ENCODE measurements at places on chromosomes 2 and 18.

DNA sequence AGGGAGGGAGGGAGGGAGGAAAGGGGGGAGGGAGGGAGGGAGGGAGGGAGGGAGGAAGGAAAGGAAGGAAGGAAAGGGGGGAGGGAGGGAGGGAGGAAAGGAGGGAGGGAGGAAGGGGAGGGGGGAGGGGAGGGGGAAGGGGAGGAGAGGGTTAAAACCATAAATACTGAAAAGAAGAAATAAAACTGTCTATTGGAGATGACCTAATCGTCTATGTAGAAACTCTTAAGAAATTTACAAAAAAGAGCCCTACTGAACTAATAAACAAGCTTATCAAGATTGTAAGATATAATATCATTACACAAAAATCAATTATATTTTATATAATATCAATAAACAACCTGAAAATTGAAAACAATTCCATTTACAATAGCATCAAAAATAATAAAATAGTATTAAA lies 32.3 kb upstream of the CTDP1 start:
- DNase-seq = no peak

GRCh38 chr18:49834258-49834657 lies 20.9 kb upstream of the ACAA2 start:
- DNase-seq = no peak

GRCh38 chr2:45605116-45605515 lies 6.0 kb downstream of the SRBD1 start:
- no peak for DNase-seq

GRCh38 chr2:197911667-197912066 lies 107.3 kb downstream of the PLCL1 start:
- no peak for DNase-seq

DNA sequence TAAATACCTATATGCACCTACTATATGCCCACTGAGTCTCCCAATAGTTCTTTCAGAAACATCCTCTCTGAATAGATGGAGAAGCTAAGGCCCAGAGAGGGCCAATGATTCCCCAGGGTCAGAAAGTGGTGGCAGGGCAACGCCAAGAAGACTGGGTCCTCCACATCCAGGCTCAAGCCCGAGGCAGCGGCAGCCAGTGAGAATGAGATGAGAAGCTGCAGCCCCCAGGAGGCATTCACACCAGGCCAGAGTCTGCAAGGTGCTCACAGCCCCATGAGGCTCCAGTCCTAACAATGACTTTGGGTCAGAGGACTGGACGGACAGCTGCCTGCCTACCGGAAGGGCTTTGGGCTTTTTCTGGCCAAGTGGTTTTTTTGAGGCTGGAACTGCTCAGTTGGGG lies 3.5 kb downstream of the TEX261 start:
- no peak for DNase-seq
